ENCODE measurements at places on chromosomes 5 and 9.

GRCh38 chr9:12878351-12878978 is 103.6 kb downstream of the LURAP1L start:
- peak; percentile 40 for DNase-seq

DNA sequence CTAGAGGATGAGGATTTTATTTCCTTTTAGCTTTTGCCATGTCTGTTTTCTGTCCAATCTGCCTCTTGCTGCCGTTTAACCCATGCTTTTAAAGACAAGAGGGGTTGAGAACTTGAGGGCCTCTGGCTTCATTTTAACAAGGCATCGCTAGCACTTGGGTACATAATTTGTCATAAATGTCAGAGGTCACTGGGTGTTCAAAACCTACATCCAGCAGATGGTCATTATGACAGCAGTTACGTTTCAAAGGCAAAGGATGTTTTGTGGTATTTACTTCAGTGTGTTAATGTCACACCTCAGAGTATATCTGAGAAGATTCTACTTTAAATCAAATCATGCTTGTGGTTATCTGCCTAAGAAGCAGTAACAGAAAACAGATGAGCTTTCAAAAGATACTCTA is 918.3 kb downstream of the NR2F1-AS1 start:
- no peak for DNase-seq

- no peak for DNase-seq
These were observed 334.2 kb downstream of the PDE4D start for GRCh38 chr5:59559323-59559722.

DNA sequence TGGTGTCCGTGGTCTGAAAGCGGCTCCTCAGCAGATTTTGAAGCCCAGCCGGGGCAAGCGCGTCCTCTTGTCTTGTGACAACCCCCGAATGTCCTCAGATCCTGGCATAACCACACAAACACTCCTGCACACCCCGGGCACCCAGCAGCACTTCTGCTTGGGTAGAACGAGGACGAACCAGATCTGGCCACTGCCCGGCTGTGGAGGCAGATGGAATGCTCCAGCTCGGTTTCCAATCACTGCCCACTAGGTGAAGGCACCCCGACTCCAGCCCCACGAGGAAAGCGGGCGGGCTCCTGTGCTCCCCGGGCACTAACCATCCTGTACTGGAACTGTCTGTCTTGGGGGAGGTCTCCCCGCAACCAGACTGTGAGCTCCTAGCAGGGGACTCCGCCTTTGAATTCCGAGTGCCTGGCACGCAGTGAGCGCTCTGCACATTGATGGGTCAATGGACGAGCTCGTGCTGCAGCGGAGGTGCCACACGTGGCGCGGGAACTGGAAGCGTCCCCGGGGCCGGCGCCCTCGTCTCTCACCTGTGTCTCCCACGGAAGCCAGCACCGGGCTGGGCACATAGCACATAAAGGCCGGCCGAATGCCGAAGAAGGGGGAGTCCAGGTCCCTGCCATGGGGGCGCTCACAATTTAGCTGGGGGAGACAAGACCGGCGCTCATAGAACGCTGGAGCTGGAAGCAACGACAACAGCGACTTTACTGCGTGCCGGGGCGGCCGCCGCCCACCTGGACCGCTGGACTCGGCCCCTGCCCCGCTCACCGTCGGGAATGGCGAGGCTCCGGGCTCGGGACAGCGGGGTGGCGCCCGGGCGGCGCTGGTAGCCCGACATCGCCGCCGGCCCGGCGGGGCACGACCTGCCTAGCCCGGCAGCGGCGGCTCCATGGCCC is 608 bp downstream of the ENTR1 start:
- peak; percentile 42 for DNase-seq

GRCh38 chr5:149040421-149040820 is 22.4 kb downstream of the SH3TC2 start:
- DNase-seq: no peak

GRCh38 chr5:18959535-18959934 is 1028.5 kb downstream of the CDH18 start:
- DNase-seq: no peak

DNA sequence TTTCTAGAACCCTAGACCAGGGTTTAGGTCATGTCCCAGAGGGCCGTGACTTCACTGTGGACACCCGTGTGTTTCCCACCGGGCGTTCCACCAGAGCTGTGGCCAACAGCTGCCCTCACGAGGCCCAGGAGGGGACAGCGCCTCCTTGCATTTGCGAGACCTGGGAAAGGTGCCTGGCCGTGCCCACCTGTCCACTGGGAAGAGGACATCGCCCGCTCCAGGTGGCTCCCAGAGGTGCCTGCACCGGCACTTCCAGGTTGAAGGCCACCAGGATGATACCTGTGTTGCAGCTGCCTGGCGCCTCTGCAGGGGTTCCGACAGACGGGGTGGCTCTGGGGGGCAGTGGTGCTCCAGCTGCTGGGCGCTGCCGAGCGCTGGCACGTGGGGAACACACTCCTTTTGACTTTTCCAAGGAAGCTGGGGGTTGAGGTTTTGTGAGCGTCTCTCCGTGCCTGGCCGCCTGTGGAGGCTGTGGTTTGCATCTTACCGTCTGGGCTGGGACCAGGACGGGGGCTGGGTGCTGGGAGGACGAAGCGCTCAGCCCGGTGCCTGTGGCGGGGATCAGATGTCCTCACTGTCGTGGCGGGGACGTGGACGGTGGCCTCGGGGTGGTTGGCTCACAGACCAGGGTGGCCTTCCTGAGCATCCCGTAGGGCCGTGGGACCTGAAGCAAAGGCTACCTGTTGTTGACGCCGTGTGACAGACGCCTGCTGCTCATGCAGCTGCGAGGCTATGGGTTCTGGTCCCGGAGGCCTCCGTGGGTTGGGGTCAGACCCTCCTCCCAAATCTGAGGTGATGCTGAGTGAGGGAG is 19.2 kb downstream of the NKD2 start:
- DNase-seq: no peak

DNA sequence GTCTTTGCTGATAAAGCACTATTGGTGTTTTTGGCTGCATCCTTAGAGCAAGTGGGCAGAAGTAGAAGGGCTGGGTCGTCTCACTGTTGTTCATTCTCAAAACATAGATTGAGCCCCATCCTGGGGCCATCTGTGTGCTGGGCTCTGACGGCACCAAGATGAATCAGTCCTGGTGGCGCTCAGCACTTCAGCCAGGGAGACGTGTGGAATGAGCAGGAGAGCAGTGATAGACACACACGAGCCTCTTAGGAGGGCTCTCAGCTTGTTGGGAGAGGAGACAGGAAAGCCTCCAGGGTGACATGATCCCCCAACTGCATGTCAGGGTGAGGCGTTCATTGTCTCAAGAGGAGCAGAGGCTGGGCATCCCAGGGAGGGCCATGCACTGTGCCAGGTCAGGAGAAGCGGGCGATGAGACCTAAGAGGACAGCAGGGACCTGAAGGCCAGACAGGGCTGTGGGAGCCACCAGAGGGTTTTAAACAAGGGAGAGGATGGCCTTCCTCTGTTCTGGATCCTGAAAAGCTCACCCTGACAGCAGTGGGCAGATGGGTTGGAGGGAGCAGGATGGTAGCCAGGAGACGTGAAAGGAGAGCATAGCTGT is 115.8 kb downstream of the DAB2IP start:
- DNase-seq: no peak

- no peak for DNase-seq
These were observed 144.0 kb downstream of the ATG10 start for GRCh38 chr5:82115858-82116257.

DNA sequence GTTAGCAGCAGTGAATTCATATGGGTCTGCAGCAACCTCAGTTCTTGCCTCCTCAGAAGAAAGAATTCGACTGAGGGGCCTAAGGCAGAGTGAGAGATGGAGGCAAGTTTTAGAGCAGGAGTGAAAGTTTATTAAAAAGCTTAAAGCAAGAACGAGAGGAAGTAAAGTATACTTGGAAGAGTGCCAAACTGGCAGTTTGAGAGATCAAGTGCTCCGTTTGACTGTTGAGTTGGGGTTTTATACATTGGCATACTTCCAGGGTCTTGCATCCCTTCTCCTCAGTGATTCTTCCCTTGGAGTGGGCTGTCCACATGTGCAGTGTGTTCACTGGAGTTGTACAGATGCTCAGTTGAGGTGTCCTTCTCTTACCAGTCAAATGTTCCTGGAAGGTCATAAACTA is 203.6 kb downstream of the SPATA31D1 start:
- DNase-seq: no peak

DNA sequence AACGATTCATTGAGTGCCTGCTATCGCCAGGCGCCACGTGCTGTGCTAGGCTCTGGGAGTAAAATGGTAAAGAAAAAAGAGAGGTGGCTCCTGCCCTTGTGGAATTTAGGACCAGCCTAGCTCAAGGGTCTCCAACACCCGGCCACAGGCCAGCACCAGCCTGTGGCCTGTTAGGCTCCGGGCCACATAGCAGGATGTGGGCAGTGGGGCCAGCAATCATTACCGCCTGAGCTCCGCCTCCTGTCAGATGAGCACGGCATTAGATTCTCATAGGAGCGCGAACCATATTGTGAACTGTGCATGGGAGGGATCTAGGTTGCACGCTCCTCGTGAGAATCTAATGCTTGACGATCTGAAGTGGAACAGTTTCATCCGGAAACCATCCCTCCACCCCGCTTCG is 1.5 kb downstream of the RMRP start:
- no peak for DNase-seq

DNA sequence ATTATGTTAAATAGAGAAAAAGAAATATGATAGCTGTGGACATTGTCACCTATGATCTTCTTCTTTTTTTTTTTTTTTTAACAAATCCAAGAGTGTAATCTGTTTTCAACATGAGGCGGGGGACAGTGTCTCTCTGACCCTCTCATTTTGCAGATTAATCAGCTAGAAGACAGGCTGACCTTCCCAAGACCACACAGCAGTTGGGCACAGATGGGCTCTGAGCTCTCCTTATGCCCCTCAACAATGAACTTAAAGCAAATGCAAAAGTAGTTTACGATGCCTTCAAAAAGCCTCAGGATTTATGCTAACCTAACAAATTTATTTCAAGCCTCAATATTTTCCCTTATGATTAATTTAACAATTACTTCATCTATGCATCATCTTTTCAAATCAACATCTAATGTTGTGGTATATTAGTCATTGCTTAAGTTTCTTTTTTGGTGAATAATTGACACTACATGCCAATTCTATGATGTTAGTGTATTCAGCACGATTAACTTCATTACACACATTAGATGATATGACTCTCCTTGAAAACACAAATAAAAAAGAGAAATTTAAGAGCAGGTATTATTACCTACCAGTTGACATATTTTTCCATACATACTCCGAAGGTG is 7.4 kb downstream of the NFIL3 start:
- no peak for DNase-seq

DNA sequence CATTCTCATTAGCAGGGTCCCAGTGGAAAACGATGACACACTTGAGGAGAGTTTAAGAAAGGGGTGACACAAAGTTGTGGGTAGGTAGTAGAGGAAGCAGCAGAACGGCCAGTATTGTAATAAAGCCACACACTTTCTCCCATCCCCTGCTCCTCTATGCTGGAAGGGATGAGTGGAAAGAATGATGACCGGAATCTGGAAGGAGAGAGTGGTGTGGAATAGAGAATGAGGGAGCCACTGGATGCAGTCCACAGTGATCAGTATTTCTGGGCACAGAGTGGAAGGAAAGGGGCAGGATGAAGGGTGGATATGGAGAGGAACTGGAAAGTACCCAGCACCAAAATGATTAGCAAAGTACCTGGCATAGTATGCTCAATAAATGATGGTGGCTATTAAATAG is 133.8 kb upstream of the DAB2 start:
- DNase-seq: no peak

- DNase-seq: no peak
These were observed 17.0 kb downstream of the OR13J1 start for GRCh38 chr9:35852876-35853865.

- no peak for DNase-seq
These were observed 7.5 kb downstream of the PLPP7 start for GRCh38 chr9:131296906-131297500.

DNA sequence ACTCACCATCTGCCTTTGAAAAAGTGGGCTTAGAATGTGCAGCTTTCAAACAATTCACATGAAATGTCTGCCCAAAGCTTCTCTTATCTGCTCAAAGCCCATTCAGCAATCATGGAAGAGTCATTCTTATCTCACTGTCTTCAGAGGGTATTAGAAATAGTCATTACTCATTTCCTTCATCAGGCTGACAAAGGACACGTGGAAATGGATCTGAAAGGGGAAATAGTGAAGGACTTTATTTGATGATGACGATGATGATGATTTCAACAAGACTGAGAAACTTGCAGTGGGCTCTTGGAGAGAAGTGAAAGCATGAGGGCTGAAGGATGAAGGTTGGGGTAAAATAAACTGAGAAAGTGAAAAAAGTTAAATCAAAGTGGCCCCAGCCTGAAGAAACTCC is 194.3 kb downstream of the SMARCA2 start:
- DNase-seq: no peak

DNA sequence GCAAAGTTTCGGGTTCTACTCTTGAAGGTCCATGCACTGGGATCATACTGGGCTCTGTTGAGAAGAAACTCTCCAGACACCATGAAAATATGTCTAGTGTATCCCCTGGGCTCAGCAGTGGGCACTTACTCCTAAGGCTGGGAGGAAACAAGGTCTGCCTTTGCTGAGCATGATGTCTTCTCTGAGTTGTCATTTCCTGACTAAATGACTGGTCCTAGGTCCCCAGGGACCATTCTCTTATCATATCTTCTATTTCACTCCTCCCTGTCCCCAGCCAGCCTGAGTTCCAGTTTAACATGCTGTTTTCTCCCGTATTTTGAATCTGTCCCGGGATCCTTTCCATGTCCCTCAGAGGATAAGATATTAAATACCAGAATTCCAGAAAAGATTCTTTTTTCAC is 225.4 kb downstream of the MTRR start:
- DNase-seq: no peak

- DNase-seq: no peak
These were observed 27.3 kb upstream of the TRIM14 start for GRCh38 chr9:98146101-98146991.

DNA sequence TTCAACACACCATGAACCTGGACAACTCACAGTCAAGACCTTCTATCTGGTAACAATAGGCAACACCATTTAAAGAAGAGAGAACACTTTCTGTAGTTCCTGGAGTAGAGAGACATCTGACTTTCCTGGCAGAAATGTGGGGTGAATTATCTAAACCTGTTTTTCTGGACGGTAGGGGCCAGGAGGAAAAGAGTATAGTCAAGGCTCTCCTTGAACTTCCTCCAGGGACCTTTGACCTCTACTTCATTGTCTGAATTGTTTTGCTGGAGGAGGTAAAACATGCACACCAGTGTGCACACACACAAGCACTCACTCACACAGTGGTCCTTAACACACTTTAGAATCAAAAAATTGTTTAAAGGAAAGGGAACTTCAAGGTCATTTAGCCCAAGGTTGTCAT is 13.2 kb downstream of the S100Z start:
- no peak for DNase-seq

DNA sequence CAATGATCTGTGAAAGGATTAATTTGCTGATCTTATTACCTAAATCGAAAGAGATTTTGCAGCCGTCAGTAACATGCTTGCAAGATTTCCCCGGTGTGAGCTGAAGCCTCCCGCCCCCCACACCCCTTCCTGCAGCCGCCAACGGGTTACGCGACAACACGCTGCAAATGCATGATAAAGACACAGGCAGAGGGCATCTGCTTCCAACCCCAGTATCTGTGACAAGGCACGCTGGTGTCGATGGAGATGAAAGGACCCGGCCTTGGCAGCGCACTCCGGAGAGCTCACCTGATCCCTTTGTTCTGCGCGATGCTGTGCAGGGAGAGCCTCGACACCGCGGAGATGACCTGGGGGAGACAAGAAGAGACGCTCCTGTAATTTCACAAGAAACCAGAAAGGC is 122.9 kb upstream of the SARDH start:
- DNase-seq: no peak
